Effector CD8-positive, alpha-beta T cell (primary cell): ENCODE measurements at places on chromosomes 12 and 14.

DNA sequence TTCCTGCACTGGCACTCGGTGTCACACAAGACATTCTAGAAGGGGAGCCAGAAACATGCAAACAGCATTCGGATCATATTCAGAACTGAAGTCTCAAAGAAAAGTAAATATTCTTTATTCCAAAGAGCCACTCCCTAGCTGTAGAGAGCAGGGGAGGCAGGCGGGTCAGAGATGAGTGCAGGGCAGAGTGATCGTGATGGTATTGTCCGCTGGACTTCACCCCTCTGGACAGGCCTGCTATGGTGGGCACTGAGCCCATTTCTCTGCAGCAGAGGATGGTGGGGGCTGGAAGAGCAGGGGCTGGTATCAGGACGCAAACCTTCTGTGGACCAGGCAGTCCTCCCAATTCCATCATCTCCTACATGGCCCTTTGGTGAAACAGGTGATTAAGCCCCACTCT is 25.6 kb downstream of the IRF2BPL start:
- no peak for DNase-seq

DNA sequence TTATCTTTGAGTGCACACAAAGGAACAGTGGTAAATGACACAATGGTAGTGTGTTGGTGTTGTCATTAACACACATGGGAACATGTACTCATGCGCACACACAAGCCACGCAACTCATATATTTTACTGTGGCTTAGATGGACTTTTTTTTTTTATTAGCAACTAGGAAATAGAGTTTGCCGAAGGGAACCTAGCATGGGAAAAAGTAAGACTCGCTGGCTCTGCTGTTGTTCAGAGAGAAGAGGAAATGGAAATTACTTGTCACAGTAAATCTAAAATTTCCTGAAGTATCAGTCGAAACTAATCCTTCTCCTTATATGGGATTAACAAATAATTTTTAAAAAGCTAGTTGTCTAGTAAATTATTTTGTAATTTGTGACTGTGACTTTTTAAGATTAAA is 33.7 kb upstream of the IL22 start:
- DNase-seq: no peak

- no peak for DNase-seq
Measured at GRCh38 chr14:73295198-73295796, 58.0 kb downstream of the PAPLN start.

DNA sequence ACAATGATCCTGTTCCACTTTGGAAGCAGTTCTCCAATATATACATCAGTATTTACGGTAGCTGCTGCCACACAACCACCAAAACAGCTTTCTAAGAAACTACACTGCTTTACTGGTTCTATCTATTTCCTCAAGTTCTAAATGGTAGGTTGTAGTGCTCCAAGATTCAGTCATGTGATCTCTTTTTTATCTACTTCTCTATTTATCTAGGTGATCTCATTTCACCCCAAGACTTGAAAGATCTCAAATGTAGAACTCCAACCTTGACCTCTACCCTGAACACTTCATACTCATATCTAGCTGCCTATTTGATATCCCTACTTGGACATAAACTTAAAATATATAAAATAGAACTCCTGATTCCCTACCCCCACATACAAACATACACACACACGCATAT is 133.9 kb upstream of the RAP1B start:
- no peak for DNase-seq

GRCh38 chr14:94081386-94081820 is 293 bp downstream of the IFI27L1 start:
- DNase-seq: no peak

DNA sequence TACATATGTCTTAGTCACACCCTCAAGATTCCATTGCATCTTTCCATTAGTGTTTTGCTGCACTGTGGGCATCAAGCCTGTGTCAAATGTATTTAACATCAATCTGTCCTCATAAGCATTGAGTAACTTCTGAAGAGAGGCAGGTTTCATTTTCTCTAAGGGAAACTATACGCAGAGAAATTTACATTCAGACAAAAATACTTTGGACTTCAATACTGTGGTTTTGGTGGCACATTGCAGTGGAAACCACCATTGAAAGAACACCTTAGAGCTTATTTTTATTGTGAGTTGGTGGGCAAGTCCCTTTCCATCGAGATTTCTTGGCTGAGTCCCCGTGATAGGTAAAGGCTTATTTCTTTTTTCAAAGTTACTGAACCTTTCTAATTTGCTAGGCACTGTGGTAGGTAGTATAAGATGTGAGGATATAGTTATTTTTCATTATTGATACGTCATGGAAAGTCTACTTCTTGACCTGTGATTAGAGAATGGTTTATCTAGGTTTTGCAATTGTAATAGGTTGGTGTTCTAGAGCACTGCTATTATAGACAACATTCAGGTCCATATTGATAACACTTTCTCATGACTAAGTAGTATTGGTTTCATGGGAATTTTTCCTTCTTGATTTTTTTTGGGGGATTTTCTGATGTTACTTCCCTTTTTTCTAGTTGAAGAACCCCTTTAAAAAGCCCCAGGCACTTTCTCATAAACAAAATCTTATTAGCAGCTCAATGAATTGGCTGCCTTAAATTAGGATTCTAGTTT is 81.9 kb downstream of the CFAP54 start:
- no peak for DNase-seq
